ENCODE measurements at places on chromosomes 4 and X.

DNA sequence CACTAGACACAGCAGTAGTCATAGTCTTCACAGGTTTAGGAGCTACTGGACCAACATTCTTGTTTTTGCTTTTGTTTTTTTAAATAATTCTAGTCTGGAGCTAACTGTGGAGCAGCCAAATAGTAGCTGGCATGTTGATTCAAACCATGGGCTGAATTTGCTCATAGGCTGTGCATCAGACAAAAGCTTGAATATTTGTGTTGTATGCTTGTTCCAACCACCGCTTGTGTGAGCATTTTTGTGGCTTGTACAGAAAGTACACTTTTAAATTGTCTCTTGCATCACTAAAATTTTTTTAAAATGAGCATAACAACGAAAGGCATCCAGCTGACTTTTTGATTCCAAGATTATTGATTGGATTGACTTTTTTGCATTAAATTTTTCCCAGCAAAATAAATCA lies 39.6 kb downstream of the CCNI start:
- DNase-seq, result no peak

GRCh38 chr4:110460074-110460746 lies 15.7 kb upstream of the ENPEP start:
- DNase-seq, result no peak

DNA sequence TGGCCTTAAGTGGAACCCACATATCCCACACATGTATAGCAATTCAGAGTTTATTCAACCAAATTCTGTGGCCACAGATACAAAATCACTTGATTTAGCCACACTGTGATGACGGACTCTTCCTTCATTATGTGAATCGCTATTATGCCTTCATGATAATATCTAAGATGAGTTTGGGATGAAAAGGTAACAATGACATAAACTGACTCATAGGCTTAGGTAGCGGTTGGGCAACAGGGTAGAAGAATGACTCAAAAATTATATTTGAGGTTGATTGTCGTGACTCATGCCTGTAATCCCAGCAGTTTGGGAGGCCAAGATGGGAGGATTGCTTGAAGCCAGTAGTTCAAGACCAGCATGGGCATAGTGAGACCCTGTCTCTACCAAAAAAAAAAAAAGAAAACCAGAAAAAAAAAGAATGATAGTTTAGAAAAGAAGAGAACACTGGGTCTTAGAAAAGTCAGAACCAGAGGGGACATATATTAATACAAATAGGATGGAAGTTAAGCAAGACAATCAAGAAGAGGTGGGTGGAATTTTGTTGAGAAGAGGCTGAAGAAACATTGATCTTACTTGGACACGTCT lies 70.4 kb upstream of the USP9X start:
- peak; percentile 69 for DNase-seq

- peak; percentile 2 for DNase-seq
Measured at GRCh38 chrX:33336783-33337182, 125.4 kb upstream of the DMD start.

DNA sequence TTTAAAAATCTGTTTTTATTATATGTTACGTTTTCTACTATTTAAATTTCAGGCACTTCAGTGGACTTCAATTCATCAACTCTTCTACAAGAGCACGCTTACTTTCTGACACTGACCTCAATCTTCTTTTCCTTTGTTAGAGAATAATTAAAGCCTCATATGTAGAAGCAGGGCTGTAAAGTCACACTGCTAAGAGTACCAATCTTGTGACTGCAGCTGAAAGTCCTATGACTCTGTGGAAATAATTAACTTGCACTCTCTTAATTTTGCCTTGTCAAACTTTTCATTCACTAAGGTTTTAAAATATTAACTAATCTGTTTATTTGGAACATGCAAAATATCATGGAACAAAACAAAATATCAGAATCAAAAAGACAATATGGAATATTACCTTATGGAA lies 498.1 kb downstream of the PCDH10 start:
- no peak for DNase-seq

GRCh38 chr4:107133965-107134653 lies 98.0 kb upstream of the DKK2 start:
- no peak for DNase-seq

DNA sequence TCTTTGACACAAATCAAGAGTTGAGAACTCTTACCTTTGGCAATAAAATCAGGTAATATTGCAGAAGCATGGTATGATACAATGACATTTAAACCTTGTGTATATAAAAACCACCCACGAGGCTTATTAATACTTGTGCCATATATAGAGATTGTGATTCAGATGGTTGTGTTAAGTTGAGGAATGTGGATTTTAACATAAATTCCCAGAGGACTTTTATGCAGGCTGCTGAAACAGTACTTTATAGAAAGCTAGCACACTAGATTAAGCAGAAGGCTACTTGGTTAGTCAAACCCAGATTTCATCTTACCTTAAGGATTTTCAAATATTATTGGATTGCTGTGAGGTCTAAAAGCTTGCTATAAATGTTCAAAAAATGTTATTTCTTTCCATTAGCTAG lies 325.7 kb upstream of the PCDH10 start:
- DNase-seq, result no peak

DNA sequence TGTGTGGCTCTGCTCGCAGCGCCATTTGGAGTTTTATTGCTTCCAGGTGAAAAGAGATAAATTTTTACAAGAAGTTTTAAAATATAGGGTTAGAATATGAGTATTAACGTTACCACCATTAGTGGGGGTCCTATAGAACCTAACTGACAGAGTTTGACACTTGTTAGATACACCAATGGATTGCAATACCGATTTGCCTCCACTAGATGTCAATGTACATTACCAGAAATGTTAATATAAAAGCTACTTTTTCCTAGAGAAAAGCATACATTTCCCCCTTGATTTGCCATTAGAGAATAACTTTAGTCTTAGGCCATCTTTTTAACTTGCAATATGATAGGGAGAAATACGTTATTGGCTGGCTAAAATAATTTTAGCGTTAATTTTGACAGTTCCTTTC lies 108.4 kb downstream of the LINC00632 start:
- DNase-seq, result peak; percentile 48

GRCh38 chr4:120659616-120660170 lies 262.8 kb downstream of the PRDM5 start:
- DNase-seq, result no peak

DNA sequence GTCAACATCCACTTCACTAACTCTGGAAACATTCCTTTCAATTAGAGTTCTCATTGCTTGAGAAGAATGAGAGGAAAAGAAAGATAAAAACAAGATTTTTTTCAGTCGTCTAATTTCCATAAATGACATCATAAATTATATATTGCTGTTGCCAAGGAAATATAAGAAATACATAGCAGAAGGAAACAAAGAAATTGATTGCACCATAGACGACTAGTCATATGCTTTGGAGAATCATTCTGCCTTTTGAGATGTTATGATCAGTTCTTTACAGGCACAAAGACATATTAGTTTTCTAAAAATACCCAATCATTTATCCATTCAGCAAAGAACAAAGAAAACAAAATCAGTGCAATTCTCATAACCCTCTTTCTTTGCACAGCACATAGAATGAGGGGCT lies 672 bp upstream of the C1QTNF7 start:
- no peak for DNase-seq

GRCh38 chr4:90187148-90187884 lies 60.1 kb downstream of the CCSER1 start:
- no peak for DNase-seq

DNA sequence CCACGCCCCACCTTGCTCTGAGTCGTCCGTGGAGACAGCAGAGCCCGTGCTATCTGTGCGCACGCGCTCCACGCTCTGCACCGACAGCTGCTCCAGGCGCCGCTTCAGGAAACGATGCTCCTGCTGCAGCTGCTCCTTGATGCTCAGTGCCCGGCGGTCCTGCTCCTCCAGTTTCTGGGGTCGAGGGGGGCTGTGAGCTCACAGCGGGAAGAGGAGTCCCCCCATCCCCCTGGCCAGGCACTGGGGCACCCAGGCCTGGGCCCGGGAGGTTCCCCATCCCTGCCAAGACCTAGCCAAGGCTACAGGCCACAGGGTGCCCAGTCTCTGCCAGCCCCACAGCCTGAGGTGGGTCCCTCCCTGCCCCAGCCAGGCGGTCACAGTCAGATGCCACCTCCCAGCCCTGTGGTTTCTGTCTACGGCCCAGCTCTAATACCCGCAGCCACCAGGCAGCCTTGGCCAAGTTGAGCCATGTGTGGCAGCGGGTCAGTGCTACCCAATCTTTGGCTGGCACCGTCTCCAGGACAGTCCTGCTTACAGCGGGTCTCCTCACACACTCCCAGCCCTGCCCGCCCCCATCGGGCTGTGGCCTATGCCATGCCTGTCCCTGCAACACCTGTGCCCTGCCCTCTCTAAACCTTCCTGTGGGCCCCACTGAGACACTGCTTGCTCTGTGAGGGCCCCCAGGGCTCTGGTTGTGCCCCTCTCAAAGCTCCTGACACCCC lies 9.3 kb upstream of the HAUS3 start:
- no peak for DNase-seq

GRCh38 chr4:141448490-141448889 lies 187.9 kb upstream of the IL15 start:
- DNase-seq, result no peak

- DNase-seq, result no peak
Measured at GRCh38 chr4:185734214-185734613, 77.8 kb downstream of the SORBS2 start.

GRCh38 chr4:89657931-89658700 lies 178.8 kb downstream of the SNCA start:
- DNase-seq, result peak; percentile 18

All from activated CD4-positive, alpha-beta T cell treated with anti-CD3 and anti-CD28 coated beads, Interleukin-10, Interleukin-2, amounts not matched to agents 100 ng/mL and 50 ng/mL, durations not matched to agents 16 hours and 8 hours (primary cell).